ENCODE measurements at places on chromosomes 2 and 18. TPM values are rescaled to one million over a fixed set of nuclear protein-coding genes. Genes with fewer than 3 reads are reported as not detected.

GRCh38 chr2:26274058-26274613 lies 29.4 kb downstream of the HADHB start:
- peak; percentile 76 for DNase-seq

DNA sequence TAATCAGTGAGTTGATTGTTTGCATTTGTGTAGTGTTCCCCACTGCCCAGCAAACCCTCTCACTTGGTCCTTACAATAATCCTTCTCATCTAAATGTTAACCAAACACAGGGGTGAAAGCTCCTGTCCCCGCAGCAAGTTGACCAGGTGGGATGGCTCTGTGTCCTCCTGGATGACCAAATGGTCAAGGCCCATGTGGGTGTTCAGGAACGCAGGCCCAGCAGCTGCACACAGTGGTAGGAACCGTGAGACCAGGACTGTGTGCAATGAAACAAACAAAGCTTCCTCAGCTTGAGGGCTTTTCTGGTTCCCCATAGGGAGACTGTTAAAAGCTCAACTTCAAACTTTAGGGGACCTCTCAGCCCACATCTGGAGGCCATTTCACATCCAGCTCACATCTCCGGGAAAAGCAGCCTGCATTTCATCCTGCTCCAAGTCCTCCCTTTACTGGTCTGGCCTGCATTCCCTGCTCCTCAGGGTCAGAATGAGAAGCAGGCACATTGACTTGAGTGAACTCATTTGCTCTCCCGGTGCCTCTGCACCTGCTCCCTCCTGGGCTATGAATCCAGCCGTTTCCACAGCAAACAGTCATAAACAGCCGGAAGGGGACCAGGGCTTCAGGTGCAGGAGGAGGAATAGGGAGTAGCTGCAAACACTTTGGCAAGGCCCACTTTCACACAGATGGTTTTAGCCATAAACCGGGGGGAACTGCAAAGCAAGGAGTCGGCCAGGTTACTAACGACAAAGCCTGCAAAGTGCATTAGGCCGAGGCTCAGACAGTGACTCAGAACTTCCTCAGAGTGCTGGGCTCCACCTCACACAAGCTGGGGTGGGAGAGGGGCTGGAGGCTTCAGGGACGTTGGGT lies 144.7 kb downstream of the CAPN13 start:
- DNase-seq: peak; percentile 77

DNA sequence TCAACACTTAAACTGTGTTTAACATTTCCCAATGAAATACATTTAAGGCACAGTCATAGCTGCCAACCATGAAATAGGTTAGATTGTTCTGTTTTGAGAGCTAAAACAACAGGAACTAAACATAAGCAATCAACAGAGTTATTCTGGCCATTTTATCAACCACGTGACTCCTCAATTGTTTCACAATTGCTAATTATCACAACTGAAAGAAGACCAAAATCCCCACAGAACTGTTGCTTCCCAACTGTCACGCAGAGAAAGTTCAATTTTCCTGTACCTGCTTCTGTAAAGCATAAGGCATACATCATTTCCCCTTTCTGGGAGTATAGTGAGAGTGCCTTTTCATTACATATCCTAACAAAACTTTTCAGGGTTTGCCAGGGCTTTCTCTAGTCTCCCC lies 248.6 kb downstream of the EPHA4 start:
- no peak for DNase-seq

- peak; percentile 68 for DNase-seq
Measured at GRCh38 chr18:35029103-35029502, 12.1 kb upstream of the MAPRE2 start.

- no peak for DNase-seq
Measured at GRCh38 chr2:164816046-164816445, 25.6 kb downstream of the COBLL1 start.

The STRADB gene
- 40.5 TPM for total RNA-seq

GRCh38 chr2:152718909-152719645 lies 657 bp downstream of the ARL6IP6 start:
- DNase-seq: peak; percentile 14

The ASIC4 gene
- total RNA-seq: 0.70 TPM

The SERPINB8 gene
- 13.1 TPM for total RNA-seq

DNA sequence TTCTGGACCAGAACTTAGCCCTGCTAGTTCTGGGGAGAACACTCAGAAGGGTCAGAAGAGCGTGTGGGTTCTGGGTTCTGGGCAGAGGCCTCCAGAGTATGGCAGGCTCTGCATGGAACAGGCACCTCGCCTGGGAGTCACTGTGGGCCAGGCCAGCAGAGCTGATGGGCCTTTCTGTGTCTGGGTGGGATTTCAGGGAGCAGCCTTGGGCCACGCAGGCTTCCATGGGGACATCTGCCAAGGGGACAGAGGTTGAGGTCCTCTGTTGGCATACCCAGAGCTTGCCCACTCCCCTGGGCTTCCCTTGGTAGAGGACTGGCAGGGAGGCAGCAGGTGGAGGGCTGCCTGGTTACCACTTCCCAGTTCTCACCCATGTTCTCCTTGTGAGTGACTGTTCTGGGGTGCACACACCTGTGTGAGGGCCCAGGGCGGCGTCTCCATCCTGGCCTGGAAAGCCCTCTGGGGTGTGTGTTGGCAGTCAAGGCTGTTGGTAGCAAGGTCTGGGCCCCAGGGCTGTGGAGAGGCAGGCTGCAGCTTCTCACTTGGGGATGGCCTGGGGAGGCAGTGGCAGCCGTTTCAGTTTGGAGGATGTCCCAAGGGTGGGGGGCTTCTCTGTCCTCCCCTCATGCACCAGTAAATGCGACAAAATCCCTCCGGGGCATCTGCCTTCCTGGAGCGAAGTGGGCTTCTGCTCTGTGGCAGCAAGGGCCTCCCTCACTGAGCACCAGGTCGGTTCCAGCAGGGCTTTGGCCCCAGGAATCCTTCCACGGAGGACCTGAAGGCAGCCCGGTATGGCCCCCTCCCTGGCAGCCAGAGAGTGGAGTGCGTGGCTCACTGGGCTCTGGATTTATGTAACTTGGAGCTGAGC lies 74.6 kb upstream of the HDAC4 start:
- DNase-seq: no peak

DNA sequence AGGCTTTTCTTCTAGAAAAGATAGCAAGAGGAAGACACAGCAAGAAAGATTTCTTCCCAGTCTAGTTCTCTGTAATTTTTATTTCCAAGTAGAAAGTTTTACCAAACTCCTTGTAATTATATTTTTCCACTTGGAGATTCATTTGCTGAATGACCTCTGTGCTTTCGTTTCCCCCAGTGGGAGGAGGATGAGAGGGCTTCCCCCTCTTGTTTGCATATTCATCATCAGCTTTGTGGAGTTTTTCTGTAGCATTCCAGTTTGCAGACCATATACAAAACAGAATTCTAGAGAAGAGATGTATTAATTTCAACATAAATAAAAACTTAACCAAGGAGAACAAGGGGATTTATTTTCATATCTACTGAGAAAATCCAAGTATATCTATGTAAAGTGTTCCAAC lies 51.3 kb downstream of the RMDN2 start:
- no peak for DNase-seq

The FMNL2 gene
- total RNA-seq: 29.1 TPM

- peak; percentile 82 for DNase-seq
Measured at GRCh38 chr2:234512884-234513669, 16.2 kb upstream of the ARL4C start.

DNA sequence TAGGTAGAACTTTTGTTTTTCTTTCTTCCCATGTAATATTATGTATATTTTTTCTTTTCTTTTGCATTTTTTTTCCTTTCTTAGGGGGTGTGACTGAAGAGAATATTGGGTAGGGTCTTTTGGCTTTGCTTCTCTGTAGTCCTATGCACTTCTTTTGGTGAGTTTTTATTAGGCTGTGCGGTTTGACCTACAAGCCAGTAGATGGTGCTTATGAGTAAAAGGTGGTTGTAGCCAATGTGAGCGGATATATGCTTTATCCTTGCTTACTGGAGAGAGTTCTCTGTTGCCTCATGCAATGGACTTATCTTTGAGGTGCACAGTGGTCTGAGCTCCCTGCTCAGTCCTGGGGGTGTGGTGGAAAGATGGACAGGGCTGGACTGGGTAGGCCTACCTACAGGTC lies 52.7 kb downstream of the DSEL start:
- no peak for DNase-seq

DNA sequence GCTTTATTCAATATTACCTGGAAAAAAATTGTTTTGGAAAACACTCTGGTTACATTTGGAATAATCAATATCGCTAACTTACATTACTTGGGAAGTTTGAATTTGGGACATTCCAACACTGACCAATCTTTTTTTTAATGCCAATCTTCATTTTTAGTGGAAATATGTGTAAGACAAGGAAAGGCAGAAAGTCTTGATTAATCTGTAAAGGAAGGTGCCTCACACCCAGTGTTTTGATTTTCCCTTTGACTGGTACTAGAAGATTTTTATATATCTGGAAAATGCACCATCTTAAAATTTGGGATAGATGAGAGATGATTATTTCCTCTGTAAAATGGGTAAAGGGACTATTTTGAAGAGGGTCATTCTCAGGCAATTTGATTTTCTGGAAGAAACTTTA lies 879.2 kb upstream of the ZEB2 start:
- peak; percentile 18 for DNase-seq

- DNase-seq: no peak
Measured at GRCh38 chr2:9961013-9961412, 9.5 kb downstream of the GRHL1 start.

The GALNT5 gene
- 2.2 TPM for total RNA-seq

DNA sequence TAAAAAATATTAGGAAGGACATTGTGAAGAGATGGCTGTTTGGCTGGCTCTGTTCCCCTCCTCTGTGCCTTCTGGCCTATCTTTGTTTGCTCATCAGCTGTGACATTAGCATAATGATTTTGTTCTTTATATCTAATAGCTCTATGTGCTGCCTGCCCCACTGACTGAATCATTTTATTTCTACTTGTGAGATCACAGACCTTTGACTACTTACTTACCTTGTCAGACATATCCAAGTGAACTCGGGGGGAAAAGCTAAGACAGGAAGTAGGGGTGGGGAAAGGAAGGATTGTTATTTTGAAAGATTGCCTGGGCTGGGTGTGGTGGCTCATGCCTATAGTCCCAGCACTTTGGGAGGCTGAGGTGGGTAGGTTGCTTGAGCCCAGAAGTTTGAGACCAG lies 104.2 kb downstream of the ASAP2 start:
- DNase-seq: peak; percentile 54

The TMEM198 gene
- 3.8 TPM for total RNA-seq

The CAPN14 gene
- total RNA-seq: 0.14 TPM

DNA sequence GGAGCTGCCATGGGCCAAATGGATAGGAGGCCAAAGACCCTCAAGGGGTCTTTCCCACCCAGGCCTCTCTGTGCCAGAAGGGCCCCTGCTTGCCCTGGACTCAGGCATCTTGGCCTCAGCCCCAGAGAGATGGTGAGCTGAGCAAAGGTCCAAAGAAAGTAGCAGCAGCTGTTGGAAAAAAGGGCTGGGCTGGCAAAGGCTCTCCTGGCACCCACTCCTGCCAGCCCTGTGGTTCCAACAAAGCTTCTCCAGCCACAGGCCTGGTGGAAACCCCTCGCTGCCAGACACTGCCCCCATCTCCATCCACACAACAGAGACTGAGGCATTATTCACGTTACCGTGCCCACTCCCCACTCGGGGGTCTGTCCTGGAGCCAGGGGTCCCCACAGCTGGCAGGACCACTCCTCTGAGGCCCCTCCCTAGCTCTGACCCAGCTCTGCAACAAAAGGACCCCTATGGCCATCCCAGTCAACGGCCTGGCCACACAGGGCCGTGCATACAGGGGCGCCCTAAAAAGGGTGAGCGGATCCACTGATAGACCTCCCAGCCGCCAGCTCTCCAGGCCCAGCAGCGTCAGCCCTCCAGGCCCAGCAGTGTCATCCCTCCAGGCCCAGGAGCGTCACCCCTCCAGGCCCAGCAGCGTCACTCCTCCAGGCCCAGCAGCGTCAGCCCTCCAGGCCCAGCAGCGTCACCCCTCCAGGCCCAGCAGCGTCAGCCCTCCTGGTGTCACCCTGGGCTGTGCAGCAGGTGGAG lies 10.1 kb downstream of the BIN1 start:
- no peak for DNase-seq

GRCh38 chr2:46305767-46306166 lies 8.6 kb downstream of the EPAS1 start:
- no peak for DNase-seq

- DNase-seq: peak; percentile 84
Measured at GRCh38 chr18:63831080-63831788, 56.0 kb downstream of the SERPINB7 start.

The PTPRN gene
- total RNA-seq: 88.2 TPM

DNA sequence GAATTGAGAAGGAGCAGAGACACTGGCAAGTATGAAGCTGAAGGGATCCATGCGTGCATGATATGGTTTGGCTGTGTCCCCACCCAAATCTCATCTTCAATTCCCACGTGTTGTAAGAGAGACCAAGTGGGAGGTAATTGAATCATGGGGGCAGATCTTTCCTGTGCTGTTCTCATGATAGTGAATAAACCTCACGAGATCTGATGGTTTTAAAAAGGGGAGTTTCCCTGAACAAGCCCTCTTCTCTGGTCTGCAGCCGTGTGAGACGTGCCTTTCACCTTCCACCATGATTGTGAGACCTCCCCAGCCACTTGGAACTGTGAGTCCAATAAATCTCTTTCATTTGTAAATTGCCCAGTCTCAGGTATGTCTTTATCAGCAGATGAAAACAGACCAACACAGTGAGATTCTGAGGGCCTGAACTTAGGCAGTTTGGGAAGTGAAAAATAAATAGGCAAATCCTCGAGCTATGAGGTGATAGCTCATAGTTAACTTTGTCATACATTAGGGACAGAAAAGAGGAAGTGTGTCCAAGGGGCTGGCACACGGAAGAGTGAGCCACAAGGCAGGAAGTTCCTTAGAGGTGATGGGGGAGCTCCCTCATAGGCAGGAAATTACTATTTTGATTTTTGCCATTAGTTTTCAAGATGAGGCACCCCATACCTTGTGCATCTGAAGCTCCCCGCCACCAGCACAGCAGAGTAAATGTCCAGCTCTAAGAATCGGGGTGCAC lies 658.8 kb upstream of the ID2 start:
- DNase-seq: no peak

The CCDC102B gene
- total RNA-seq: 10.2 TPM

The CCDC148 gene
- 2.4 TPM for total RNA-seq

- no peak for DNase-seq
Measured at GRCh38 chr2:26184555-26185303, 11.8 kb downstream of the GAREM2 start.

GRCh38 chr2:101089419-101089818 lies 61.8 kb downstream of the TBC1D8 start:
- DNase-seq: no peak

Data from astrocyte (in vitro differentiated cells and primary cell).